Diencephalon (tissue), 1 donor: ENCODE measurements at places on chromosomes 7 and 10. TPM values are rescaled to one million over a fixed set of nuclear protein-coding genes. Genes with fewer than 3 reads are reported as not detected.

Gene MYL10
- total RNA-seq = not detected

Gene IDI2
- total RNA-seq = not detected

Gene ENO4
- 3.9 TPM for total RNA-seq

Gene CHAT
- total RNA-seq = 2.3 TPM

Gene ZCWPW1
- total RNA-seq = 2.1 TPM

Gene PILRA
- 1.2 TPM for total RNA-seq

Gene FAM25C
- total RNA-seq = not detected

Gene CNNM2
- 10.4 TPM for total RNA-seq

Gene MMD2
- 8.5 TPM for total RNA-seq

Gene GARIN1A
- total RNA-seq = 0.92 TPM

Gene IFIT1B
- total RNA-seq = 0.92 TPM

Gene DKK1
- total RNA-seq = 5.3 TPM

Gene EIF4EBP2
- 65.3 TPM for total RNA-seq

Gene FGFBP3
- 21.7 TPM for total RNA-seq

Gene FZD8
- 12.2 TPM for total RNA-seq

Gene NPSR1
- 1.8 TPM for total RNA-seq

Gene ZNF488
- 1.6 TPM for total RNA-seq
